ENCODE measurements at places on chromosomes 3 and 15.

DNA sequence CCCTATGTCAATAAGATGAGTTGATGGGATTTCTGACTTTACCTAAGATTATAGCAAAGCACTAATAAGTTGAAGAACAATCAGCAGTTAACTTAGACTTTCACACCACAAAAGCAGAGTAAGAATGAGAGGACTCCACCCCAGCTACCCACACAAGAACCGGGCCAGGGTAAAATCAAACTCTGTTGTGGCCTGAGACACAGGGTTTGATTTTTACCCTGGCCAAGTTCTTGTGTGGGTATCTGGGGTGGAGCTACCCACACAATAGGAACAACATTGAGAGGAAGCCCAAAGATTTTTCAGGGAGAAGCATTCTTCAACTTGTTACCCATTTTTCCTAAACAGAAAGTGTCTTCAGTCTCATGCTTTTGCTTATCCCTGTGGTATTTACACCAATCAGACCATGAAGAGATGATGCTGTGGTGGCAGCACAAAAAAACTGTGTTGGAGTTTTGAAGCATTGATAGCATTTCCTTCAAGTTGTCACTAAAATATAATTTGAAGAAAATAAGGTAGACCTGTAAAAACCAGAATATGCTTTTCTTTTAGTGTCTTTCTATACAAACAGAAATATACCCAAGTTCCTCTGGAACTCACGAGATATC is 25.6 kb downstream of the CPOX start:
- no peak for DNase-seq

- DNase-seq: no peak
Measured at GRCh38 chr3:31009881-31010280, 115.4 kb upstream of the GADL1 start.

DNA sequence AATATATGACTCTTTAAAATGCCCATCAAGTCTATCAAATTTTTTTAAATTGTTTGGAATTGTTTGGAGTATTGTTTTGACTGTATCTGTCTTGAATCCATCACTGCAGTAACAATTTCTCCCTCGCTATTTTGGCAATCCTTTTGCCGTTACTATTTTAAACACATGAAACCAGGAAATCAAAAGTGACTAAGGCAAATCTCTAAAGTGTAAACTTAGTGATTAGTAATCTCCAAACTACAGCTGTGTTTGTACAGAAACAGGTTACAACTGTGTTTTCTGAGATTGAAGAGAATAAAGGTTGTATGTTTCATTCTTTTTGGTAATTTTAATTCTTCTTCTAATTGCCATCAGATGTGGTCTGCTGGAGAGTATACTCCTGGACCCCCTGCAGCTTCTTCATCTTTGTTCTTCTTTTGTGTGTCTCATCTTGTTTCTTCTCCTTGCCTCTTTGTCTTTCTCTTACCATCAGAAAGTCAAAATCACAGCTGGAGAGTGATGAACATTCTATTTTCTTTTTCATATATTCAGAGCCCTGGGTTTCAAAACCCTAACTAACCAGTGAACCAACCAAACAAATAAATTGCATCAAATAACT is 465.4 kb downstream of the RBMS3 start:
- DNase-seq: no peak

DNA sequence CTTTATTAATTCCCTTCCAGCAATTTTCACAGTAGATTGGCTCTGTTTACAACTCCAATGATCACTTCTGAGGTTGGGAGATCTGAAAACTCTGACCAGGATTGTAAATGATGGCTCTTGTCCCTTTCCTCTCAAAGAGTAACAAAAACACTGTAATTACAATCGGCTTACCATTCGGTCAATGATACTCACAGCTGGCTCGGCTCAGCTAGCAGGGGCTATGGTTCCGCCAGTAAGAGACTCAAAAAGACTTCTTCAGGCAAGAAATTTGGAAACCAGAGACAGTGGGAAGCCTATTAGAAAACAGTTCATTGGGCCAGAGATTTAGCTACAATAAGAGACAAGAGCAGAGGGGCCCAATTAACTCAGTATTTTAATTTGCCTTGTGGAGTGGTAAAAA is 96.6 kb downstream of the LRRC3B start:
- no peak for DNase-seq

GRCh38 chr3:185330644-185331043 is 32.3 kb upstream of the MAP3K13 start:
- no peak for DNase-seq

DNA sequence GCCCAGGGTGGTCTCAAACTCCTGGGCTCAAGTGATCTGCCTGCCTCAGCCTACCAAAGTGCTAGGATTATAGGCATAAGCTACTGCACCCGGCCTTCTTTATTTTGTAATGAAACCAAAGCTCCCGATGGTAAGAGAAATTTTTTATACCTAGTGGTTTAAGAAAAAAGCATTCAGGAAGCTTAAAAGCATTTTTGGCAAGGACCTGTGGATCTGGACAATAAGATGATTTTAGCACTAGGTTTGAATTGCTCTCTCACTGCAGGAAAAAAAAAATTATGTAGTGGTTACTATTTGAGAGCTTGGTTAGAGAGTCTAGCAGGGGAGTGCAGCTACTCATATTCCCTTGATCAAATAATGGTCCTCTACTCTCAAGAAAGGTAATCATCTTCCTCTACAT is 64.9 kb upstream of the PIK3R4 start:
- DNase-seq: no peak

DNA sequence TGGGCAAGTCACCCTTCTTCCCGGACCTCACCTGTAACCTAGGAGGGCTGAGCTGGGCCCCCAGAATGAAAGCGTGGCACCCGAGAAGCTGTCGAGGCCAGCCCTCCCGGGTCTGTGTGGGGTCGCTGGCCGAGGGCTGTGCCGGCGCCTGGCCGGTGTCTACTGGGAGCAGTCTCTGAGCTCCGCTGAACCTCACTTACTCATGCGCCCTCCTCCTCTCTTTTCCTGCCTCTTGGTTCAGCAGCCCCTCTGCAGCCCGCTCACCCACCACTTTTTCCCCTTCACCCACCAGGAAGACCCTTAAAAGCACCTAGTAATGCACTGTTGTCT is 419 bp downstream of the HYKK start:
- no peak for DNase-seq

DNA sequence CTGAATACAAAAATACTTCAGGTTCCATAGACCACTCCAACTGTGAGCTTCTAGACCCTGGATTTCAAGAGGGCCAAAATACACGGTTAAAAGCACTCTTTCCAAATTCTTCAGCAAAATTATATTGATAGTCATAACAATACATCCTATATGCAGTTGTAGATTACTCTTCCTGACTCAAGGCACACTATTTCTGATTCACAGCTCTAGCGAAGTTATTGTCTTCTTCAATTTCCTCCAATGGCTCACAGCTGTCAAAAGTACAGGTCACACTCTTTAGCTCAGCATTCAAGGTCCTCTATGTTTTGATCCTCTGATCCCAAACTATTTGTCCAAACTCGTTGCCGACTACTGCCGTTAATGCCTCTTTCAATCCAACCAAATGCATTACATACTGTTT is 13.5 kb upstream of the CCDC80 start:
- no peak for DNase-seq

DNA sequence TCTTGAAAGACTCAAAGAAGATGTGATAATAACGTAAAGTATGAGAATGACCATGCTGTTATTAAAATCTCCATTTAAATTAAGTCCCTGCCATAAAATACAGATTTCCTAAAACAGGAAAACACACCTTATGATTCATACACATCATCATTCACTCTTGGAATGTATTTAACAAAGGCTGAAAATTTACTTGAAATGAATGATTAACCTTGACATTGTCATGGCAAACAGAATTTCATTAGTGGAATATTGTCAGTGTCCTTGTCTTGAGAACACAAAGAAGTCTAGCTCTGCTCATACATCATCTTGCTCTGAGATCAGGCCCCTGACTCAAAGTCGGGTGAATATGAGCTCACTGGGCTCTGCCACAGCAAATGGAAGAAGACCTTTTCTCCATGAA is 313.9 kb downstream of the FGF12 start:
- DNase-seq: no peak

DNA sequence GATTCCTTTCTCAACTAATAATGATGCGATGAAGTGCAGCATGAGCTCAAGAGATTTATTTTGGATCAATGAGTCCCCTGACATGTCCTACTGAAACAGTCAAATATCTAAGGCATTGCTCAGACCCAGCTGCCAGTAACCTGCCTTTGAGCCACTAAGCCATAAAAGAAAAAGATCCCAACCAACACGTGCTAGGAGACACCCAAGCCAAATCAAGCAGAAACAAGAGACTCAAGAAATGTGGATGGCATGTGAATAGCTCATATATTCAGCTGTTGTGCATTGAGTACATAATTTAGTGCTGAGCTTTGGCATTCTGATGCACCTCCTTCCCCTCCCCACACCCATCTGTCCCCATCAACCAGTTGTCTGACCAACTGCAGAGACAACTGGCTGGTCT is 29.2 kb downstream of the GJD2 start:
- DNase-seq: no peak

DNA sequence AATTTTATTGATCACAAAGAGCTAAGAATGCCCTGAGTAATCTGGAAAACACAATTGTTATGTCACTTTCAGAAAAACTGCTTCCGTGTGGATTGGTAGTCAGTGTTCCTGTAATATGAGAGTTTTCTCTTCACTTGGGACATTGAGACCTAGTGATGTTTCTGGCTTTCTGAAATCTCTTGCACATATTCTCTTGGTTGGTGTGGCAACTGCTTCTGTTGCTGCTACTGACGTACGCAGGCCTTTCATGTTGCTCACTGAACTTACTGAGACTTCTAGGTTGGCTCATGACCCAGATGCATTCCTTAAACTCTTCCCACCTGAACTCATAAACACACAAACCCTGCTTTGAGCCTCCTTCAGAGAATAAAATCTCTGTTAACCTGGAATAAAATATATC is 175.0 kb upstream of the PFN2 start:
- no peak for DNase-seq

DNA sequence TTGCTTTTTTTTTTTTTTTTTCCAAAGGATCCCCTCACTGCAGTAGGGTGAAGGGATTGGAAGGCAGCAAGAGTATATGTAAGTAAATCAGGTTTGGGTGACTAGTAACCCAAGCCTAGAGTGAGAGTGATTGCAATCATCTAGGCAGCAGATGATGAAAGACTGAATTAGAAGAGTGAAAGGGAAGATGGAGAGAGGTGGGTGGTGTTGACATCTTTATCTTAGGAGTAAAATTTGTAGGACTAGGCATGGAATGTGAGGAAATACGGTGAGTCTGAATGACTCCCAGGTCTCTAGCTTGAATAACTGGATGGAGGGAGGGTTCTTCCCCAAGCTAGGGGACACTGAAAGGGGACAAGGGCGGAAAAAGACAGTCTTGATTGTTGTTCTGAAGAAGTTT is 63.4 kb downstream of the TPRG1 start:
- no peak for DNase-seq

- DNase-seq: no peak
Measured at GRCh38 chr3:131630807-131631206, 128.0 kb upstream of the MRPL3 start.

DNA sequence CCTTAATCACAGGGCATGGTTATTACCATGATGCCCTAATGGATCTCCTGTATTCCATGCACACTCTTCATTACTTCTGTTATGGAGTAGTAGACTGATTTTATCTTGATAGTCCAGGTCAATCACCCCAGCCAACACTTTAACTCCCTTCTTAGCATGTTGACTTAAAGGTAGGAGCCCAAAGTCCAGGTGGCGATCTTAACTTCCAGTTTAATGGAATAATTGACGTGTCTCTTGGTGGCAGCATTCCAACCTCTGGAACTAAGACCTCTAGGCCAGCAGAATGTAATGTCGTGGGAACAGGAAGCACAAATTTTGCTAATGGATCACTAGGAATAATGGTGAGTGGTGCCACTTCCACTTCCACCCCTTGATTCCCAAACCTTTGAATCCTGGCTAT is 687.2 kb upstream of the SGO1 start:
- DNase-seq: no peak

- no peak for DNase-seq
Measured at GRCh38 chr3:120302361-120302760, 17.3 kb upstream of the GPR156 start.

DNA sequence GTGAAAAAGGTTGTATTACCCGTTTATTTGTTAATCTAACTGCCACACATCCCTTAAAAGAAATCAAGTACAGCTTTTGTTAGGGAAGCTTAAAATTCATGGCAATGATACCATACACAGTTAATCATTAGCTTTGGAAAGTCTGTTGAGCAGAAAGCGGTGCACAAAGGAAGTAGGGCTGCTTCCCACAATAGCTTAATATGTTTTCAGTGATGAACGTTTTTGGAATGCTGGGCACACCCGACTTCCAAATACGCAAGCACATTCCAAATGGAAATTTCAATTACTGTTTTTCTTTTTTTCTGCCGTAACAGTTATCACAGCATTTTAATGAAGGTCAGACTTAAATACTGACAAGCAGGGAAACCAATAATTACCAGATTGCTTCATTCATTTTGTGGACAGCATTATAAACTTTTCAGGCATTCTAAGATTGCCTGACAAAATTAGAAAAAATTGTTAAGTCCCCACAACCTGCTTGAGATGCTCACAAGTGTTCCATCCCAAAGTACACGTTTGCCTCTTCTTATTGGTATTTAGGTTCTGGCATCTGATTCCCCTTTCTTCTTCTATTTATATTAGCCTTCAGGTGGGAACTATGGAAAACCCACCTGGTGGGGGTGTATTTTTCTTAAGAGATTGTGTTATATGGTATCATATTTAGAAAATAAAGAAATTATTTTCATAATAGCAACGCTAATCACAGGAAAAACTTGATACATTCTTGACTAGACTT is 1.1 kb upstream of the ECT2 start:
- DNase-seq: no peak

DNA sequence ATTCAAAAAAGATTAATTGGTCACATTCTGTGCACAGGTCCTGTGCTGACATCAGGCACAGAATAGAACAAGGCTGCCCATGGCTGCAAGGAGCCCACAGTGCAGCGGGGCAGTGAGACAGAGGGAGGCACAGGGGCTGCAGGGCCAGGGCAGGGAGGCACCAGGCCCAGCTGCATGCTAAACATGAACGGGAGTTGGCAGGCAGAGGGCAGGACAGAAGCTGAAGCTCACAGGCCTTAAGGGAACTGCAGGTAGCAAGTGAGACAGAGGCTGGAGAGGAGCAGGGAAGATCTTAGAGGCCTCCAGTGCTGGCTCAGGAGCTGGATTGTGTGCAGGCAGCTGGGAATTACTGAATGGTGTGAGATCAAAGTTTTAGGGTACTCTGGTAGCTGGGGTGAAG is 26.2 kb downstream of the IDH3A start:
- no peak for DNase-seq
